ENCODE measurements at places on chromosomes 2 and 18.

- DNase-seq = no peak
Measured at GRCh38 chr2:101830146-101830545, 132.6 kb downstream of the MAP4K4 start.

DNA sequence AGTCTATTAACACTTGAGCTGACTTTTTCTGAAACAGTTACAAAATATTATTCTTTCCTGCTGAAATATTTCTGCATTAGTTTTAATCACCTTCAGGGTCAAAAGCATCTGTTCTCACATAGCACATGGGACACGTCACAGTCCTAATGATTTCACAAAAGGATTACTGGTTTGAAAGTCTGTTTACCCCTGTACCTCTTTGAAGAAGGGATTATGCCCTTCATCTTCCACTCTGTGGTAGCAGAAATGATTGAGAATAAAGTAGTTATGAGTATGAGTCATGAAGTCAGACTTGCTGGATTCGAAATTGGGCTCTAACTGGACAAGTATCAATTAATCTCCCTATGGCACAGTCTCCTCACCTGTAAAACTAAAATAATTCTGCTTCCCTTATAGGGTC, 121.2 kb downstream of the SATB2 start:
- DNase-seq = no peak

DNA sequence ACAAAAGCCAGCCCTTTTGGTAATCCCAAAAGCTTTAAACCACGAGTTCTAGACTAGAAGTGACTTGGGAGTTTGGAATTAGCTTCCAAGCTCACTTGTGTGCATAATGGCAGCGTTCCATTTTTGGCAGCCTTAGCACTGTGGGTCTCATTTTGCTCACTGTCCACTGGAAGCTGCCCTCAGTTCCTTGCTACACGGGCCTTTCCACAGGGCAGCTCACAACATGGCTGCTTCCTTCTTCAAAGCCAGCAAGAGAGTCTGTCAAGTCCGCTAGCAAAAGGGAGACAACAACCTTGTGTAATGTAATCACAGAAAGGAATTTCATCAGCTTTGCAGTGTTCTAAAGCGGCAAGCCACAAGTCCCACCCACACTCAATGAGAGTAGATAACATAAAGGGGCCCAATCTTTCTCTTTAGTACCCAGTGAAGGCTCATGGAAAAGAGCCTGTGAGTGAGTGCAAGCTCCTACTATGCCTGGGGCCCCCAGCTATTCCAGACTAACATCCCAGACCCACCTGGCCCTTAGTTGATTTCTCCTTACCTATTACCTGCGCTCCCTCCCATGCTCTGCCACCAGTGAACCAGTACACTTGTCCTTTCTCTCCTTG, 239.7 kb upstream of the FBXO11 start:
- peak; percentile 76 for DNase-seq

- no peak for DNase-seq
Measured at GRCh38 chr2:230106771-230107170, 38.0 kb upstream of the SLC16A14 start.

DNA sequence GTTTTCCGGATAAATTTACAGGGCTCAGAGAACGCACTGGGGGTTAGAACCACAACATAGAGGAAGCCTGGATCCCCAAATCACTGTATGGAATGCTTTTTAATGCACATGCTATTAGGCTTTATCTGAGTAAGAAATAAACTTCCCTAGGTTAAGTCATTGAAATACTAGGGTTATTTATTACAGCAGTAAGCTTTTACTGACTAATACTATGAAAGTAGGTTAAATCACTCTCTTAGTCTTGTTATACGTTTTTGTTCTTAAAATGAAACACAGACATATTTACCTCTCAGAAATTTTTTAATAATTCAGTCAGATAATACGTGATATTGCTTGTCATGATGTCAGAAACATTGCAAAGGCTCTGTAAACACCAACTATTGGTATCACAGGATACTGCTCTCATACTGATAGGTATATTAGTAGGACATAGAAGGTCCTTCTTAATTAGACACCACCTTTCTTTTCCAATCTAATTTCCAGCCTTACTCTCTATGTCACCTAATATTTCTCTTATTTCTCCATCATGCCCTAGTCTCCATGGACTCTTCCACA, 162.7 kb upstream of the NYAP2 start:
- no peak for DNase-seq

- DNase-seq = no peak
Measured at GRCh38 chr2:7607441-7608173, 690.4 kb downstream of the RNF144A start.

GRCh38 chr2:169945515-169945914, 118.3 kb downstream of the UBR3 start:
- no peak for DNase-seq

DNA sequence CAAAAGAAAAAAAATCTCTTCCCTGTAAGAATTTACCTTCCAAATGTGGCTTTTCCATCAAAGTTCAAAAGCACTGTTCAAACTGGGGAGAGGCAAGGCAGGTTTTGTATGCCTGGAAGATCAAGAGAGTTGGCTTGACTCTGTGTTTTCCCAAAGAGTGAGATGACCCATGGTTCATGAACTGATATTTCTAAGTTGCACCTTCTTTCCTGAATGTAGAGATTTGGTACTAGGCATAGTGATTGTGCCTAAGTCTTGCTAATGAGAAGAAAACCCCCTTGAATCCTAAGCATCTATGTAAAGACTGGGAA, 23.4 kb upstream of the LPIN1 start:
- DNase-seq = no peak

DNA sequence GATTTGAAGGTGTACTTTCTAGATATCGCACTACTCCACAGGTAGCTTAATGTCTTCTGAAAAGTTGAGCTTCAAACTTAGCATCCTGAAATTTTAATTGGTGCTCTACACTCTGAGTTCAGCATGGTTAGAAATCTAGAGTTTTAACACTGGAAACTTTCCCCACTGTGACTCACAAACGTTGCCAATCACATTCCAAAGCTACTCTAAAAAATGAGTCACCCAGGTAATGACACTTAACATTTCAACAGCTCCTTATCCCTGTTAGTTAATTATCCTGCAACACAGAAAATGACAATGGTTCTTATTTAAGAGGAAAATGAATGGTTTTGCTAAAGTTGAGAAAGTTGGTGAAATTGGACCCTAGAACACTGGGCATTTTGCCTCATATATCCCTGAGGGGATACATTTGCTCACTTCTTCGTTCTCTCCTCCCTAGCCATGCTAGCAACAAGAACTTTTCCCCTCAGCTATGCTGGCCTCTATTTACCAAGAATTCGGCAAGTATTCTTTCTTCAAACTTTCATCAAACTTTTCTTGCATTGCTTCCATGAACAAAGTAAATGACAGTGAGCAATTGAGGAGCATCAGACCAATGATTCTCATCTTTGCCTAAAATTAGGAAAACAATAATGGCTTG, 1024.1 kb upstream of the KLHL29 start:
- peak; percentile 82 for DNase-seq

- DNase-seq = no peak
Measured at GRCh38 chr2:102194609-102195268, 7.9 kb downstream of the IL1RL2 start.

Data from mesendoderm (in vitro differentiated cells).